Non-pigmented ciliary epithelial cell (primary cell): ENCODE measurements at places on chromosomes 6 and 20.

GRCh38 chr6:165986311-165986913 lies 181.2 kb downstream of the TBXT start:
- DNase-seq = no peak

DNA sequence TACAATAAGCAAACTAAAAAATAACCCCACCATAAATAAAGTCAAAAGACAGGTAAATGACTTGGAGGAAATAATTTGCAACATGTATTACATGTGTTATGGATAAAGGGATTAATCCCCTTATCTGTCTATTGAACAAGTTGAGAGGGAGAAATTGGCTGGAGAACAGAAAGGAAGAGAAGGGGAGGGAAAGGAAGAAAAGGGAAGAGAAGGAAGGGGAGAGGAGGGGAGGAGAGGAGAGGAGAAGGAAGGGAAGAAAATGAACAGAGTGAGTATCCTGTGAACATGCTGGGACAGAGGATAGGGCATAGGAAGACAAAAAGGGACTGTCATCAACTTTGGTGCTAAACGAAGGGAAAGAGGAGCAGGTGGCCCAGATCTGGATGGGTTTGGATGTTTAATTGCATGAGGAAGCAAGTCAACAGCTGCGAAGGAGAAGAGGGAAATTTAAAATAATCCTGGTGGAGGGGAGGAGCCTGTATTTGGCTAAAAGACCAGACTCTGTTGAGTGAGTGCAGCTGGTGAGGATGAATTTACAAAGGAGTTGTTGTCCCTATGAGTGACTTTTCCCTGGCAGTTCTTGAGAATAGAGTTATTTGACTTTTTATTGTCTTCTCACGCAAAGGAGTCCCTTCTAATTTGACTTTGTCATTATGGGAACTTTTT lies 14.2 kb upstream of the SHLD1 start:
- DNase-seq = no peak

- no peak for DNase-seq
Observed at GRCh38 chr6:170236131-170236836, 54.6 kb downstream of the DLL1 start.

GRCh38 chr20:56893226-56893917 lies 264.3 kb downstream of the TFAP2C start:
- DNase-seq = no peak

DNA sequence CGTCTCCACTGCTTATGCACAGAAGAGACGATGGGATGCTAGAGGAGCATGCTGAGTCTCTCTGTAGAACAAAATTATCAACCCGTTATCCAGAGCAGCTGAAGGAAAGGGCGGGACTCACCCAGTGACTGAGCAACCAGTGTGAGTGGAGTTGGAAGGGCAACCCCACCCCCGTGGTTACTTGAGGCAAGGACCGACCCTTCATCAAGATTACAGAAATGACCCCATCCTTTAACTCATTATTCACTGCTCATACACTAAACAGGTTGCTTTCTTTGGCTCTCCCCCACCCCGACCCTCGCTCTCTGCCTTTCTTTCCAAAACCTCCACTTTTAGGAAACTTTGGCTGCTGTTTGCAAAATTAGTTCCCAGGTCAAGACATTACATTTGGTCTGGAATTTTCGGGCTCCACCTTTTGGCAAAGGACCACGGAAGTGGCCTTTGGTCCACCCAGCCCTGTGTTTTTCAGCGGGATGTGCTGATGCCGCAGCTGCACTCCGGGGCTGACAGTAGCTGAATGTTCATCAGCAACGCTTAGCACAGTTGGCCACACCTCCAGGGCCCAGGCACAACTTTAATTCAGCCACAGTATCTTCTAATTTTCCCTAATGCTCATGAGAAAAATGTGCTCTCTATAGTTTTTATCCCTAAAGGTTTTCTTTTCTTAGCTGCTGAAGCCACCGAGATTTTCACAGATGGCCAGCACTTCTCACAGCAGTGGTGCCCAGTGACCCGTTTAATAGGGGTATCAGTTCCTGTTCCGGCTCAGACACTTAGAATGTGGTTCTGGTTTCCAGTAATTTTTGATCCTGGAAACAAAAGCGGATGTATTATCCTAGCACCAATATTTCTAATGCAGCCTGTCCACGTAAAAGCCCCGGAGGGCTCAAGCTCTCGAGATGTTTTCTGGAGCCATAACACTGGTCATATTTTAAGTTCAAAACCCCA lies 103.6 kb upstream of the NXT1 start:
- DNase-seq = no peak

DNA sequence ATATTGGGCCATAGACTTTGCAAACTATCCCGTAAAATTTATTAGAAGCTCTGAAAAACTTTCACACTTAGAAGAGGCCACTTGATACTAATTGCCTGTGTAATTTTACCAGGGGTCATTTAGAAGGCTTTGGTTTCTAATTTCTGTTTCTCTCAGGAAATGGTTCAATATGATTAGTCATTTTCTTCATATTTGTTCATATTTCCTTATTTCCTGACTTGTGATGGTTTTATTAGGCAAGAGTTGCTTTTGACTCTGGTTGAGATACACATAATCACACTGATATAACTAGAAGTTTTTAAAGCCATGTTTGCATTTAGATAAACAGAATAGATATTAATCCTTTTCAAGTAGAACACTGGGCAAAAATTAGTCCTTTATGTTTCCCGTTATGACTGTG lies 11.8 kb upstream of the HBS1L start:
- no peak for DNase-seq

DNA sequence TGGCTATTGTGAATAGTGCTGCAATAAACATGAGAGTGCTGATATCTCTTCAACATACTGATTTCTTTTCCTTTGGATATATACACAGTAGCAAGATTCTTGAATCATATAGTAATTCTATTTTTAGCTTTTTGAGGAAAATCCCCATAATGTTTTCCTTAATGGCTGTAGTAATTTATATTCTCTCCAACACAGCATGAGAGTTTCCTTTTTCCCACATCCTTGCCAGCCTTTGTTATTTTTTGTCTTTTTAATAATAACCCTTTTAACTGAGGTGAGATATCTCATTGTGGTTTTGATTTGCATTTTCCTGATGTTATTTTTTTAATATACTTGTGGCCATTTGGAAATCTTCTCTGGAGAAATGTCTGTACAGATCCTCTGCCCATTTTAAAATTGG lies 132.6 kb downstream of the PRL start:
- DNase-seq = no peak

DNA sequence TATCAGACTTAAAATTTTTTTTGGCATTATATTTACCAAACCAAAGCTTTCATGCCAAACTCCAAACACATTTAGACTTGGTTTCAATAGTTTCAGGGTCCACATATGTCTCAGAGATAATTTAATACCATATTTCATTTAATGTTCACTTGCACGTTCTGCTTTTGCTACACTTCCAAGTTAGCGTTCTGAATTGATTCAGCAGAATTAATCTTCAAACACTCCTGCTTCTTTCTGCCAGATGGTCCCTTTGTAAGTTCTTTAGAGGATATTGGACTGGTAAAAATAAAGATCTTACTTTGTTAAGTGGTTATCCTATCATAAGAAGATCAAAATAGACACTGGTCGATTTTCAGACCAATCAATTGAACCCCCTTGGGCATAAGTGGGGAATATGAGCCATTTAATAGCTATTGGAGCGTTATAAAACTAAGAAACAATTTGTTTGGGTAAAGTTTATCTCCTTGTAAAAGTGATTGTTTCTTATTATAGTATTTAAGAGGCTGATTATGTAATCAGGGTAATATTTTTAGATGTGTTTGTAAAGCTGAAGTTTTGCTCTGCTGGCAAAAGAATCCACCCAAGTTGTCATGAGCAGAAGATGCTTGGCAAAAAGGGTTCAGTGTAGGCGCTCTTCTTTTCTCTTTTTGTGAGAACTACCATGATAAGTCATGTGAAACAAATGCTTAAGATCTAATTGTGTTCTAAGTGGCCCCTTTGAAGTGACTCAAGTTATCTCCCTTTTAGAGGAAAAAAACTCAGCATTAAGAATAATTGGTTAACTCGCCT lies 92.2 kb downstream of the MCHR2 start:
- no peak for DNase-seq

DNA sequence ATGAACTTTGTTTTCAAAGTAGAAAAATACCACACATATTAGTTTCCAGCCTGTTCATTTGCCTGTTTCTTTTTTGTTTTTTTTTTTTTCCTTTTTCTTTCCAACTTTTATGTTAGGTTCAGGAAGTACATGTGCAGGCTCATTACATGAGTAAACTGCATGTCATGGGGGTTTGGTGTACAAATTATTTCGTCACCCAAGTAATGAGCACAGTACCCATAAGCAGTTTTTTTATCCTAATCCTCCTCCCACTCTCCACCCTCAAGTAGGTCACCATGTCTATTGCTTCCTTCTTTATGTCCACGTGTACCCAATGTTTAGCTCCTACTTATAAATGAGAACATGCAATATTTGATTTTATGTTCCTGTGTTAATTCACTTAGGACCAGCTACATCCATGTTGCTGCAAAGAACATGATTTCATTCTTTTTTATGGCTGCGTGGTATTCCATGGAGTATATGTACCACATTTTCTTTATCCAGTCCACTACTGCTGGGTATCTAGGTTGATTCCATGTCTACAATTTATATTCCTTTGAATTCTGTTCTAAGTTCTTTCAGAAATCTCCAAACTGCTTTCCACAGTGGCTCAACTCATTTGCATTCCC lies 31.8 kb downstream of the SNX14 start:
- no peak for DNase-seq

DNA sequence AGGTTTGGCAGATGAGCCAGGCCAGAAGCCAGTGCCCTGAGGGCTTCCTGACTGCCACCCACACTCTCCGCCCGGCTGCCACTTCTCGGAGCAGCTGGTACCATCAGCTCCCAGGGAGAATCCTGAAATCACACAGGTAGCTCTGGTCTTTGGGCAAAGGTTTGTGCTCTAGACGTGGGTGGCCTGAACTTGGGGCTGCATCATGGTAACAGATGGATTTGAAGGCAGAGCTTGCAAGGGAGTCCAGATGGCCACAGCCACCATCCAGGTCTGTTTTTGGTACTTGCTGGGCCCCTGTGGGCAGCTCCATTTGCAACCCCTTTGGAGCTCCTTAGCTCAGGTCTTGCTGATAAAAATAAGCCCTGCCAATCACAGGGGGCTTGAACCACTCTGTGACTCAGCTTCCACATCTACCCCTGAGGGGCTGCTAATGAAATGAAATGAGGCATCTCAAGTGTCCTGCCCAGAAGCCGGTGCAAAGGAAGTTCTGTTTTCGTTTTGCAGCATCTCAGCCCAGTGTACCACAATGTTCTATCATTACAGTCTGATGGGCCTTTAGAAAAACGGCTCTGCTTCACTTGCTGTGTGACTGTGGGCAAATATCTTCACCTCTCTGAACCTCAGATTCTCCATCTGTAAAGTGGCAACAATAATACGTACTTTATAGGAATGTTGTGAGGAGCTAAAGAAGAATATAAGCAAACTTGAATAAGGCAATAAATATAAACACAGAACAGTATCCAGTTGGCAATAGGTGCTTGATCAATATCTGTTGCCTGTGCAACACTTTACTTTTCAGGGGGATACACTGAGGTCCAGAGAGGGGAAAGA lies 25.1 kb upstream of the CDH22 start:
- DNase-seq = no peak

DNA sequence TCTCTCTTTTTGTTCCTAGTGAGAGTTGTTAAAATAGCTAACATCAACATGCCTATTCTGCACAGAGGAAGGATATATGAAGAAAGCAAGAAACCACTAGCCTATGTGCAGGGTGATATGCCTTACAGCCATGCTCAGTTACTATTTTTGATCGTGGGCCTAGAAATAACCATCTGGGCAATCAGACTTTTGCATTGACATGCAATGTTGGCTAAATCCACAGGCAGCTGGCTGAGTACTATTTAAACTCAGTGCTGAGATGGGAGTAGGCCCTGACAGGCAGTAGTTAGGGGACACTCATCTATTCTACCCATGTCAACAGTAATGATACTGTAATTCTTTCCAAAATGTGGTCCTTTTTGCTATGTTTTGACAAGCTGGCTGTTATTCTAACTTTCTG lies 89.6 kb downstream of the HDGFL1 start:
- no peak for DNase-seq

DNA sequence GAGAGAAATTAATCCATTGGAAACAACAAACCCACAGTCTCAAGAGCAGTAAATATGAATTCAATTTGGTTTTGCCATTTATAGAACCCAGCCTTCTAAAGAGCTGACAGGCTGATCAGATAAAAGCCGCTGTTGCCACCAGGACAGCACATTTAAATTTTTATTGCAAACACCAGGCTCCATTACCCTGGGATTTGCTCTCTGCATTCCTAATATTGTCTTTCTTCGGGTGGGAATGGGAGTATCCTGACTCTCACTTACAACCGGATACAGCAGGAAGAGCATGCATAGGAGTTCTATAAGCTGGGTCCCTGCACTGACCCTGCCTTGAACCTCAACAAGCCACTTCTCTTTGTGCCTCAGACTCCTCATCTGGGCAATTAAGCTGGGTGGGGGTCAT lies 142.9 kb downstream of the LRFN2 start:
- no peak for DNase-seq
